D341Med (cell line): ENCODE measurements at places on chromosomes 4 and X.

GRCh38 chrX:103554687-103555424, 30.5 kb upstream of the TCEAL4 start:
- DNase-seq, result no peak

DNA sequence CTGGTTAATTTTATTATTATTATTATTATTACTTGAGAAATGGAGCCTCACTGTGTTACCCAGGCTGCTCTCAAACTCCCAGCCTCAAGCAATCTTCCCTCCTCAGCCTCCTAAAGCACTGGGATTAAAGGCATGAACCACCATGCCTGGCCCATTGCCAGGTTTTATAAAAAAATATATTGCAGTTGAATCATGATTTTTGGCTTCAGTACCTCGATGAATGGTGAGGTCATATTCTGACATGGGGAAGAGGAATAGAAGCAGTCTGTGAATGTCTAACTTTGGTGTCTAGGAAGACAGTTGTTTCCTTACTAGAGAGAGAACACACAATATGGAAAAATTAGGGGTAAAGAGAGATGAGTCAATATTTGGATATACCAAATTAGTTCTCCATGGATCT, 32.0 kb downstream of the CCSER1 start:
- DNase-seq, result no peak

- no peak for DNase-seq
Measured at GRCh38 chrX:9311421-9312160, 153.3 kb upstream of the TBL1X start.

GRCh38 chrX:41661366-41662095, 27.2 kb upstream of the GPR34 start:
- peak; percentile 6 for DNase-seq

GRCh38 chr4:81454499-81454898, 17.2 kb downstream of the RASGEF1B start:
- no peak for DNase-seq

DNA sequence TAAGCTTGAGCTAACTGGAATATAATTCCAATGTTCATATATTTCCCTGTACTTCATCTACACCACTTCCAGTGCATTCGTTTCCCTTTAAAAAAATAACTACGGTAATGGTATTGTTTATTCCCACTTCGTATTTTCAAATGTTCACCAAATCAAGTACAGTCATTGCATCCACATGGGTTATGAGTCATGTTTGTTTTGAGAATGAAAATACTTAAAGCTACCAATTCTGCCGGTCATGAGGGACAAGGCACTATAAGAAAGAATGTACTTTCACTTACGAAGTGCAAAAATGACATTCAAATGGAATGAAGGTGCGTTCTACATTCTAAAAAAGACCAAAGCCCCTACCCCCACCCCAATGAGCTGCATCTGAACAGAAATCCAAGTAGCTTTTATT, 174.4 kb upstream of the FGF13 start:
- no peak for DNase-seq

DNA sequence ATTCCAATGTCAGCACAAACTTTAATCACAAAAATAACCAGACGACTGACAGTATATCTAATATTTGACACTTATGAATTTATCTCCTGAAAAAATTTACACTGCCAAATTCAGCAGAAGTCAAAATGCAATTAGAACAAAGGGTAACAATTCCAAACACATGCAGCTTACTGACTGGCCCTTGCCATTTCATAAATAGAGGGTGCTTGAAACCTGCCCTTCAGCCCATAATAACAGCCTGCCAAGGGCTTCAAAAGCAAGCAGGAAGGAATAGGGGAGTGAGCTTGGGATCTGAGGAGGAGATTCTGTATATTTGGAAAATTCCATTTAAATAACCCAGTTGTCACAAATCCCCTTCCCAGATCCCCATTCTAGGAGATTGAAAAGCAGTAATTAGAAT, 66.1 kb upstream of the IQCM start:
- DNase-seq, result no peak

DNA sequence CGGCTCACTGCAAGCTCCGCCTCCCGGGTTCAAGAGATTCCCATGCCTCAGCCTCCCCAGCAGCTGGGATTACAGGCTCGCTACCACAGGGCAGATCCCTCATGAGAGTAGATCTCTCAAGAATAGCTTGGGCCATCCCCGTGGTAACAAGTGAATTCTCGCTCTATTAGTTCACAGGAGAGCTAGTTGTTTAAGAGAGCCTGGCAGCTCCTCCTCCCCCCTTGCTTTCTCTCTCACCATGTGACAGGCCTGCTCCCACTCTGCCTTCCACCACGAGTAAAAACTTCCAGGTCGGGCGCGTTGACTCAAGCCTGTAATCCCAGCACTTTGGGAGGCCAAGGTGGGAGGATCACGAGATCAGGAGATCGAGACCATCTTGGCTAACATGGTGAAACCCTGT, 30.3 kb upstream of the LAP3 start:
- no peak for DNase-seq

GRCh38 chrX:31053621-31054020, 18.2 kb downstream of the FTHL17 start:
- no peak for DNase-seq

DNA sequence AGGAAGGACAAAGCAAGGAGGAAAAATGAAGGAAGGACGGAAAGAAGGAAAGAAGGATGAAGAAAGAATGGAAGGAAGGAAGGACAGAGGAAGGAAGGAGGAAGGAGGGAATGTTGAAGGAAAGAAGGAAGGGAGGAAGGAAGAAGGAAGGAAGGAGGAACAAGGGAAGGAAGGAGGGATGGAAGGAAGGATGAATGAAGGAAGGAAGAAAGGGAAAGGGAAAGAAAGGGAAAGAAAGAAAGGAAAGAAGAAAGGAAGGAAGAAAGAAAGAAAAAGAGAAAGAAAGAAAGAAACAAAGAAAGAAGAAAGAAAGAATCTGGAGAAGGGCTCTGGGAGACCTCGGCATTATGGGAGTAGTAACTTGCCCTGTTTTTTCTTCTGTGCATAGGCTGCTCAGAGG, 70.8 kb upstream of the SHISA3 start:
- DNase-seq, result no peak

- DNase-seq, result no peak
Measured at GRCh38 chr4:38009949-38010348, 49.8 kb downstream of the PTTG2 start.
